ENCODE measurements at places on chromosomes 3 and 15.

DNA sequence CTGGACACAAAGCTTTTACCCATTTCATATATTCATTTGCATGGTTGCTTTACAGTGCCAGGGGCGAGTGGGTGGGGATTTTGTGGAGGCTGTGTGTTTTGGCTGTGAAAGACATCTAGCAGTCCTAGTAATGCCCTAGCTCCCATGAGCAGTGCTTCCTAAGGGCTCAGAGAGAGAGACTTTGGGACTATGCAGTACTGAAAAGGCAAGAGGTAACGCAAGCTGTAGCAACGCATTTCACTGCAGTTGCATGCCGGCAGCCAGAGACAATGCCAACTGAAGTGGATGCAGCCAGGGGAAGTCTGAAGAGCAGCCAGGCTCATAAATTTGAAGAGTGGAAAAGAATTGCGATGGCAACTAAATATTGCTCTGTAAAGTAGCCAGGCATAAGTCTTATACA lies 27.4 kb upstream of the ATP10A start:
- DNase-seq: no peak

DNA sequence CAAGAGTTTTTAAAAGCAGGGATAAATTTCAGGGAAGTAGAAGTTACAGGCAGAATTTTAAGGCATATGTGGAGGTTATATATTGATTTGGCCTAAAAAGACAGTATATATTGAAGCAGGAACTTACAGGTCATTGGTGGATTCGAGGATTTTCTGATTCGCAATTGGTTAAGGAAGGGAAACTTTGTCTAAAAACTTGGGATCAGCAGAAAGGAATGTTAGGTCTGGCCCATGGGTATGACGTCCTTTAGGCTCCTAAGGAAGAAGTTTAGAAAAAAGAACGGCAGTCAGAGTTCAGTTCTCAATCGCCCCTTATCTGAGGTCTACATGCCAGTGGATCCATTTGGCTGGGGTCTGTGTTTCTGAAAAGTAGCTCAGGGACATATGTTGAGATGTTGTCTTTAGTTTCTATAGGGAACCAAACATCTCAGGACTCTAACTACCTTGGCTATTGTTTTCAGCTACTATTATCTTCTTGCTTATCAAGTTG lies 33.2 kb upstream of the ACP3 start:
- DNase-seq: no peak

DNA sequence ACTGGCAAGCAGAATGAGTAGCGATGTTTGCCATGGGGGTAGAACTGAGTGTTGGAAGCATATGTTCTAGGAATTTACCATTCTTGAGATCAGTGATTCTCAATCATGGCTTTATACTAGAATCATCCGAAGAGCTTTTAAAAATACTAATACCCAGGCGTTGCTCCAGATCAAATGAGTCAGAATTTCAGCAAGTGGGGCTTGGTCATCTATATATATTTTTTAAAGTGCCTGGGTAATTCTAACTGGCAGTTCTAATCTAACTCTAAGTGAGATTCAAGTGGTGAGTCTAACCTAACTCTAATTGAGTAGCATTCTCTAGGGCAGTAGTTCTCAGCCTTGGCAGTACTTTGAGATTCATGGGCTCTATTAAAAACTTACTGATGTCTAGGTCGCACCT lies 20.8 kb downstream of the TM4SF1 start:
- no peak for DNase-seq

DNA sequence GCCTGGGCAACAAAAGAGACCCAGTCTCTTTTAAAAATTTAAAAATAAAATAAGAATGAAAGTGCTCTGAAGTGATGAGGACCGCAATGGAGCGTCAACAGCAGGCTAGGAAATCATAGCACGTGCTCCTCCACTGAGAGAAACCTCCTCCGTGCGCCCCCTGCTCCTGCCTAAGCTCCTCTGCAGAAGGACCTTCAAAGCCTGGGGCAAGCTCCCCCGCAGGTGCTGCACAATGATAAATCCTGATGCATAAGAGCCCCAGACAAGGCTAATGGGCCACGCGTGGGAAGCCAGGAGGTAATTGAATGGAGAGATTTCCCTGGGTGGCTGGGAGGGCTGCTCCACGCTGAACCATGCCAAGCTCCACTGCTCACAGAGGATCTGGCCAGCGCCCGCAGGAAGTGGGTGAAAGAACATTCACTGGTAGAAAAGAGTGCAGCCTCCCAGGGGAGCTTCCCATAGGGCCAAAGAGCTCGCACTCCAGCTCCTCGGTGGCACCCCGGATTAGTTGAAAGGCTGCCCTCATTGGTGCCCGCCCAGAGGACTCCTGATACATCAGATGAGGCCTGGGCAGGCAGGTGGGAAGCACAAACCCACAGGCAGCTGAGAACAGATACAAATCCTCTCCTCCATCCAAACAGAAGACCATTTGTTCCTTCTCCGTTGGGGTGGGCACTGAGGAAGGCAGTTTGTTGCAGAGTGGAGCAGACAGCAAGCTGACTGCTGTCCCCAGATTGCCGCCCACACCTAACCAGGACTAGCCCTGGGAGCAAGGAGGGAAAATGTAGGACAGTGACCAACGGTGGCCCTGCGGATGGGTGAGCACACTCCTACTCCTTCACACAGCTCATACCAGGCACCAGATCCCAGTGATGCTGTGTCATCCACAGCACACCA lies 52.5 kb downstream of the CPN2 start:
- no peak for DNase-seq

GRCh38 chr3:154548341-154548740 lies 118.4 kb upstream of the GPR149 start:
- DNase-seq: no peak

DNA sequence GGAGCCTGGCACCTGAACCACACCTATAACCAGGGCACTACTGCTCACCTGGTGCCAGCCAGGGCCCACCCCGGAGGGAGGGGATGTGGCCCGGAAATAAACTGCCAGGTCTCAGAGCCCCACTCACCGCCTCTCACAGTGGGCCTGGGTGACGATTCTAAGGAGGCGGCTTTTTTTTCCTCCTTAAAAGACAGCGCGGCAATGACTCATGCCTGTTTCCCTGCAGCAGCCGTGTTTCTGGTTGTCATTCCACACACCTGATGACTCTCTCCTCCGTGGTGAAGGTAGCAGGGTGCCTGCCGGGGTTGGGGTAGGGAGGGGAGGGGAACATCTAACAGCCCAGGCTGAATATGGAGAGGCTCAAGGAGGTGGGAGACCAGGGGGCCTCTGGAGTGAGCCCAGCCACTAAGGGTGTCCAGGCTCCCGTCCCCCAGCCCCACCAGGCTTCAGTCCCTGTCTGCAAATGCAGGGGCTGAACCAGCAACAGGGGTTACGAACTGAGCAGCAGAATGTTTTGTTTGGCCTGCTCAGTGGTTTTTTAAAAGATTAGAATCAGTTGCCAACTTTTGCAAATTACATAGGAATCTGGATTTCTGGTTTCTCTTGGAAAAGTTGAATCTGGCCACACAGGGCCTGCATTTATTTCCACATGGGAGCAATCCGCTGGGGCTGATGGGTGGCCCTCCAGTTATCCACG lies 127.3 kb upstream of the LINGO1 start:
- no peak for DNase-seq

- DNase-seq: no peak
These were observed 67.0 kb upstream of the IMPG2 start for GRCh38 chr3:101387351-101387750.

GRCh38 chr3:28210968-28211713 lies 30.3 kb upstream of the CMC1 start:
- no peak for DNase-seq

- no peak for DNase-seq
These were observed 15.2 kb downstream of the IVD start for GRCh38 chr15:40420793-40421192.

GRCh38 chr15:31262901-31263671 lies 63.5 kb upstream of the KLF13 start:
- DNase-seq: no peak

- peak; percentile 28 for DNase-seq
These were observed 80.6 kb downstream of the MEIS2 start for GRCh38 chr15:37019479-37020433.

GRCh38 chr15:69000091-69000490 lies 14.4 kb upstream of the NOX5 start:
- DNase-seq: no peak

DNA sequence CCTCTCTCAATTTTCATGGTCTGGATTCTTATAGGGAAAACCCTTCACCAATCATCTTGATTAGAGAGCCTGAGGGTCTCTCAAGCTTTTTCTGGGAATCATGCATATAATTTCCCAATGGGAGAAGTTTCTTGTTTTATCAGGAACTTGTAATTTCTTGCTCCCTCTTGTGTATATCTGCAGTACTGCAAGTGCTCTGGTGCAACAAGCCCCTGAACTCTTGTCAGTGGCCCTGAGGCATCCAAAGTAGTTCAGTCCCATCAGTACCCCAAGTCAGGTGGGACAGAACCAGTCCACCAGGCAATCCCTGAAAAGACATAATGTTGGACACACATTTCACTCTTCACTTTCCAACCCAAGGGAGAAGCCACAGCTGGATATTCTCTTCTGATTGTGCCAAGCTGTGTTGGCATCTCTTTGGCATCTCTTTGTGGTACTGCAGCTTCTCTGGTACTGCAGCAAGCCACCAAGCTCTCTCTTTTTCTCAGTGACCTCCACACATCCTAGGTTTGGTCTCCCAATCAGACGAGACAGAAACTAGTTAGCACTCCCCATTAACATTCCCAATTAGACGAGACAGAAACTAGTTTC lies 214.5 kb downstream of the ZIC4 start:
- DNase-seq: peak; percentile 10
